Bladder microvascular endothelial cell (primary cell): ENCODE measurements at places on chromosomes 3 and 15. TPM values are rescaled to one million over a fixed set of nuclear protein-coding genes. Genes with fewer than 3 reads are reported as not detected.

The PML gene
- 47.4 and 114 TPM in 2 replicates for total RNA-seq

The STARD5 gene
- 1.1 and 1.5 TPM in 2 replicates for total RNA-seq

The MOBP gene
- total RNA-seq, result under 0.01 TPM in 2 replicates

The TTC21A gene
- 1.3 and 4.2 TPM in 2 replicates for total RNA-seq

The SQOR gene
- total RNA-seq, result 104 and 122 TPM in 2 replicates

The TMEM266 gene
- not detected in 2 replicates for total RNA-seq

The GOLGA8M gene
- total RNA-seq, result 0.16 and 7.2 TPM in 2 replicates

The SPATA12 gene
- 0.13 TPM in 1 of 2 replicates, not detected in the other for total RNA-seq

The CCR4 gene
- 0.16 and 0.25 TPM in 2 replicates for total RNA-seq

The PRSS50 gene
- total RNA-seq, result not detected in 2 replicates

The GOLGA8Q gene
- 0.32 and 0.76 TPM in 2 replicates for total RNA-seq

The RTP1 gene
- total RNA-seq, result not detected in 2 replicates

The ANKRD63 gene
- total RNA-seq, result not detected in 2 replicates

The CLSTN2 gene
- total RNA-seq, result under 0.01 and 1.5 TPM in 2 replicates

The KIF7 gene
- 0.81 and 2.3 TPM in 2 replicates for total RNA-seq

The RAD54L2 gene
- 10.4 and 25.4 TPM in 2 replicates for total RNA-seq

The SLC22A13 gene
- total RNA-seq, result 0.16 and 0.76 TPM in 2 replicates

The RARRES1 gene
- total RNA-seq, result 2.1 and 2.3 TPM in 2 replicates

The BAHD1 gene
- total RNA-seq, result 6.3 and 12.5 TPM in 2 replicates

The GHRL gene
- under 0.01 and 0.69 TPM in 2 replicates for total RNA-seq

The INSYN1 gene
- total RNA-seq, result 0.13 and 0.16 TPM in 2 replicates

The NMNAT3 gene
- total RNA-seq, result 0.81 and 1.5 TPM in 2 replicates

The RBP2 gene
- total RNA-seq, result not detected in 2 replicates

The GOLGA6B gene
- not detected in 2 replicates for total RNA-seq

The PRR20G gene
- total RNA-seq, result not detected in 2 replicates

The NLGN1 gene
- total RNA-seq, result 1.3 and 4.0 TPM in 2 replicates

The ZNF80 gene
- not detected in 2 replicates for total RNA-seq

The BCL2A1 gene
- 0.19 TPM in 1 of 2 replicates, not detected in the other for total RNA-seq

The TP53BP1 gene
- 26.4 and 86.3 TPM in 2 replicates for total RNA-seq

The CPNE4 gene
- total RNA-seq, result not detected in 2 replicates

The HYAL1 gene
- 7.2 and 7.6 TPM in 2 replicates for total RNA-seq

The ST3GAL6 gene
- 6.0 and 21.9 TPM in 2 replicates for total RNA-seq

The CSK gene
- 29.6 and 87.0 TPM in 2 replicates for total RNA-seq

The TGM4 gene
- total RNA-seq, result 0.06 TPM in 1 of 2 replicates, not detected in the other

The FANCD2OS gene
- not detected in 2 replicates for total RNA-seq

The STAB1 gene
- 173 and 482 TPM in 2 replicates for total RNA-seq

The DUOXA2 gene
- total RNA-seq, result not detected in 2 replicates

The P4HTM gene
- total RNA-seq, result 14.2 and 18.0 TPM in 2 replicates

The SKIL gene
- total RNA-seq, result 33.2 and 117 TPM in 2 replicates

The CPN2 gene
- total RNA-seq, result not detected in 2 replicates

The CCDC39 gene
- 0.06 TPM in 1 of 2 replicates, not detected in the other for total RNA-seq

The CNTN3 gene
- total RNA-seq, result 0.44 TPM in 1 of 2 replicates, not detected in the other

The NAA50 gene
- total RNA-seq, result 166 and 189 TPM in 2 replicates

The MCTP2 gene
- total RNA-seq, result 0.32 and 13.4 TPM in 2 replicates

The GAP43 gene
- total RNA-seq, result not detected in 2 replicates

The PPP1R14D gene
- total RNA-seq, result not detected in 2 replicates
